ENCODE measurements at places on chromosomes 5 and 9.

- no peak for DNase-seq
Measured at GRCh38 chr5:175743676-175744210, 85.9 kb downstream of the HRH2 start.

DNA sequence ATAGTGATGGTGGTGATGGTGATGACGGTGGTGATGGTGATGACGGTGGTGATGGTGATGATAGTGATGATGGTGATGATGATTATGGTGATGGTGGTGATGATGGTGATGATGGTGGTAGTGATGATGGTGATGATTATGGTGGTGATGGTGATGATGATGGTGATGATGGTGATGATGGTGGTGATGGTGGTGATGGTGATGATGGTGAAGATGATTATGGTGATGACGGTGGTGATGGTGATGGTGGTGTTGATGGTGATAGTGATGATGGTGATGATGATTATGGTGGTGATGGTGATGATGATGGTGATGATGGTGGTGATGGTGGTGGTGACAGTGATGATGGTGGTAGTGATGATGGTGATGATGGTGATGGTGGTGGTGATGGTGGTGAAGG lies 149.2 kb upstream of the IRX1 start:
- DNase-seq: no peak

DNA sequence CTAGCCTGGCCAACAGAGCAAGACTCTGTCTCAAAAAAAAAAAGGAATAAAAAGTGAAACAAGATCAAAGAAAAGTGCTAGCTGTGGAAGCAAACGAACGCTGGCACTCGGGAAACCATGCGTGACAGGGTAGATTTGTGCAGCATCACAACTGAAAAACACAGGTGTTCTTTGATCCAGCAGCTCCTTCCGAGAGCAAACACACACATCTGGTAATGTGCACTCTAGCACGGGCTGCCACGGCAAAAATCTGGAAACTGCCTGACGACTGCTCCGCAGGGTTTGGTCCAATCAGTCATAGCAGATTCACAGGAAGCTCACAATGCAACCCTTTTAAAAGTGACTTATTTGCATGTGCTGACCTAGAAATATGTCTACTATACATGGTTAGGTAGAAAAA lies 80.0 kb downstream of the SYK start:
- no peak for DNase-seq

DNA sequence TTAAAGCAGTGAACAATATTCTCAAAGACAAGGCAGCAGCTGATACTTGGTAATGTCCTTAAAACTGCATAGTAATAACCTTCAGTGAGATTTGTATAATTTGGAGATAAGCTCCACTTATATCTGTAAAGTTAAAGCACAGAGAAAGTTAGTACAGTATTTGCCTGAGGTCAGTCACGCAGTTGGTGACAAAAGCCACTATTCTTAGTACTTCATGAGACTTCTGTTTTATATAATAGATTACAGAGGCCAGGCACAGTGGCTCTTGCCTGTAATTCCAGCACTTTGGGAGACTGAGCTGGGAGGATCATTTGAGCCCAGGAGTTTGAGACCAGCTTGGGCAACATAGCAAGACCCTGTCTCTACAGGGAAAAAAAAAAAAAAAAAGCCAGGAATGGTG lies 266.4 kb upstream of the DMRT1 start:
- DNase-seq: no peak

GRCh38 chr9:15308511-15308910 lies 1.5 kb upstream of the TTC39B start:
- no peak for DNase-seq

- no peak for DNase-seq
Measured at GRCh38 chr9:68931821-68932220, 82.1 kb downstream of the PRKACG start.

DNA sequence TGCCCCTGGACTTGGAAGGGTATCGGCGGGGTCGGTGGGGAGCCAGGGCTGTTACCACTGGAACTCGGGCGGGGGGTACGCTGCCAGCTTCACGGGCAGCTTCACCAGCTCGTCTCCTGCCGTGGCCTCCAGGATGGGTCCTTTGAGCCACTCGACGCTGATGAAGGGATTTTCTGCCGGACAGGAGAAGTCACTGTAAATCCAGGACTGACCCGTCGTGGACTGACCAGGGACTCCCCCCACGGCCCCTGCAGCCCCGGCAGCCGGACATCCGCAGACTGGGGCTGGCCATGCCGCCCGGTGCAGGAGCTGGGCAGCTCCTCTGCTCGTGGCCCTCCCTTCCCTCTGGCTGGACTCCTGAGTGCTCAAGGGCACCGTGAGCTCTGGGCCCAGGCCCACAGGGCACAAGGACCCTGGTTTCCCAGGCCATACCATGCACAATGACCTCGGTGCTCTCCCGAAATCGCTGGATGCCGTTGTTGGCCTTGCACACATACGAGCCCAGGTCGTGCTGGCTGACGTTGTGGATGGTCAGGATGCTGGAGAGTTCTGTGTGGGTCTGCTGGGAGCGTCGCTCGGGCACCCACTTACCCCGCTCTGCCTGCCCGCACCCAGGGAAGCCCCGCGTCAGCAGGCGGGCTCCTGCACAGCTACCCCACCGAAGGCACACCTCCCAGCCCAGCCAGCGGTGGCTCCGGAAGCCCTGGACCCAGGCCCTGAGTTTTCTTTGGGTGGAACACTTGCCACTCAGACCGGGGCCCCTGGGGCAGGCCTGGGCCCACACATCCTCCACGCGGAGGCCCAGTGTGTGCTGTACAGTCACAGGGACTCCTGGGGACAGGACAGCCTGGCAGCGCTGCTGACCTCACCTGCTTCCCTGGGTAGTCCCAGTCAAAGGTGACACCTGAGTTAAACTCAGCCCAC lies 20.3 kb downstream of the FLT4 start:
- no peak for DNase-seq

DNA sequence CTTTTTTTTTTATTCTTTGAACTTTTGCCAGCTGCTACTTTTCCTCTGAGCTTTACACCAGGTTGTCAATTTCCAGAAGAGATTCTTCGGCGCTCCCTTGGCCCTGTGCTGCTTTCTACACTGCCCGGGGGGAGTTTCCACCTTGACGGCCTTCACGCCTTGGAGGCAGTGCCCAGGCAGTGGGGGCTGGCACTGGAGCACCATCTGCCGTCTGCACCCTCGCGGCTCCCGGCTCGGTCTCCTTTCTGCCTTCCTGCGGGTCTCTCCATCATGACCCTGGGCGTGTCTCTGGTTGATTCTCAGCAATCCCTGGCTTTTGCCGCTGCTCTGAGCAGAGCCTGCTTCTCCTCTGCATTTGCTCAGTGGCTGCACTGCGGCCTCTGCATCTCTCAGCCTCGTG lies 2.9 kb downstream of the SLC6A18 start:
- DNase-seq: no peak

- no peak for DNase-seq
Measured at GRCh38 chr9:19965336-19965735, 176.5 kb upstream of the SLC24A2 start.

- peak; percentile 12 for DNase-seq
Measured at GRCh38 chr5:152560512-152561137, 155.5 kb upstream of the NMUR2 start.

DNA sequence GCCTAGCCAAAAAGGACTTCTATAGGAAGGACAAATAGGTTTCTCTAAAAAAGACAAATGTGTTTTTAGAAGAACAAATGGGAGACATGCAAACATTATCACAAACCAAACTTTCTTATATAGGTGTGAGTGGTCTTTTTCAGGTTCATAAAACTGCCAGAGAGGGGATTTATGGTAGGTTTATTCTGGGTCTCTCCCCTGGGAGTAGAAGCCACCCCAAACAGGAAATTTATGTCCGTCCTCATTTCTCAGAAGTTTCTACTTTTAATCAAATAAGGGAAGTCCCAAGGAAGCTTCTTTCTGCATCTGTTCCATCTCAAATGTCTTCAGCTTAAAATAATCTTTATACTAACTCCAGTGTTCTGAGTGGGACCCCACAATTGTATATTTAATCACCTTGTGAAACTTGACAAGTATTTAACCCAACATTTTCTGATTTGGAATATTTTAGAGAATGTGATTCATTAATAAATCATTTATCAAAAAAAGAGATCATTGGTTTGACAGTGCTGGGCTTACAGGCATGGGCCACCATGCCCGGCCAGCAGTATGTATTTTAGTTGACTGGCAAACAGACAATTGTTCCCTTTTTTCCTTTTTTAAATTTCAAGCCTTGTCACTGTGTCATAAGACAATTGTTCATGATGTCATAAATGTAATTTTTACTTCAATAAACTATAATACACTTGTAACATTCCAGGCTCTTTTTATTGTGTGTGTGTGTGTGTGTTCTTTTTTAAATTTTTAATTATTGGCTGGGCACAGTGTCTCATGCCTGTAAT lies 44.6 kb upstream of the GLDC start:
- DNase-seq: no peak

- DNase-seq: peak; percentile 52
Measured at GRCh38 chr9:6054280-6055099, 39.1 kb upstream of the RANBP6 start.

DNA sequence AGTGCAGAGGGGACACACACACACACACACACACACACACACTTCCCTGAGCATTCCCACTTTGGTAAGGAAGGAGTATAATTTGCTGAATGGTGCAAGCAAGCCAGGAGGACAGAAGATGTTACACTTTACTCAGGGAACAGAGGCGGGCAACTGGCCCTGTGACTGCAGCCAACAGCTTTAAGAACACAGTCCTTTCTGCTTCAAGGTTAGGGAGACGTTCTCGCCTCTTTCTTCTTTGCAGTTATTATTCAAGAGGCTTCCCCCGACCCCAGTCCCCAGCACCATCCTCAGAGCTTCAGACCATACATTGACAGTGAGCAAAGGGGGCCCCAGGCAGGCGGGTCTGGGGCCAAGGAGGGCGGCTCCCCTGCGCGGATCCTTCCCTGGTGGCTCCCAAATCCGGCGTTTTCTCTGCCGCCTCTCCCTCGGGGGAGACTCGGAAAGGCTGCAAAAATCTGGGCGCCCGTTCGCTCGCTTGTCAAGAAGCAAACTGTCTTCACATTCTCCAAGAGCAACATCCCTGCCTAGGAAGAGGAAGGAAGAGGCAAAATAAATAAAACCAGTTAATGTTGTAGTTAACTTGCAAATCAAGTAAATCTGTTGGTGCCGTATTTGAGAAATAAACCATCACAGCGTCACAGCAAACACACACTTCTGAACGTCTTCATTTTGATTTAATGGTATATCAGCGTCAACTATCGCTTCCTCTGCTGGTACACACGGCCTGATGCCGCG lies 3.8 kb upstream of the LHX2 start:
- no peak for DNase-seq

- no peak for DNase-seq
Measured at GRCh38 chr5:95628933-95629332, 9.0 kb downstream of the GPR150 start.

- no peak for DNase-seq
Measured at GRCh38 chr9:129989740-129990139, 53.2 kb downstream of the FNBP1 start.

- DNase-seq: no peak
Measured at GRCh38 chr9:76516871-76517270, 57.9 kb downstream of the GCNT1 start.

DNA sequence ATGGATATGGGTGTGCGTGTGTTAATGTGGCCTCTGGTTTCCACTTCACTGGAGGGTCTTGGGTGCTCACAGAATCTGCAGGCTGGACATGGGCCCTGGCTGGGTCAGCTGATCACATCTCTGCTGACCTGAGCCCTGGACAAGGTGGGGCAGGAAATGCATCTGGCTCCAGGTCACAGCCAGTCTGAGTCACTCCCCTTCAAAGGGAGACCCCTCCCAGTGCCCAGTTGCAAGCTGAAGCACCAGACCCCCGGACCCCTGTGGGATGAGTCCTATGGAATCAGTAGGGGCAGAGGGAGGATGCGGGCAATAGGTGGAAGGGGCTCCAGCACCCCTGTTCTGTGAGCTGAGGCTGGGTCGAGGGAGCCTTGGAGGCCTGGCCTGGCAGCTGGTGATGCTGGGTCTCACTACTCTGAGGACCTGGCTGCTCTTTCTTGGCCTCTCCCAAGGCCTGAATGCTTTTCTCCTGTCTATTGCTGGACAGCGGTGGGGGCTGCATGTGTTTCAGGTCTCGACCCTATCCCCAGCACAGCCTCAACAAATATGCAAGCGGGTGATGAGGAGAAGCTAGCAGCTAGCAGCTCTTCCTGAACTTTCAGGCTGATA lies 54.5 kb downstream of the PHF2 start:
- DNase-seq: no peak

- DNase-seq: no peak
Measured at GRCh38 chr9:124766815-124767554, 4.1 kb downstream of the NR6A1 start.

DNA sequence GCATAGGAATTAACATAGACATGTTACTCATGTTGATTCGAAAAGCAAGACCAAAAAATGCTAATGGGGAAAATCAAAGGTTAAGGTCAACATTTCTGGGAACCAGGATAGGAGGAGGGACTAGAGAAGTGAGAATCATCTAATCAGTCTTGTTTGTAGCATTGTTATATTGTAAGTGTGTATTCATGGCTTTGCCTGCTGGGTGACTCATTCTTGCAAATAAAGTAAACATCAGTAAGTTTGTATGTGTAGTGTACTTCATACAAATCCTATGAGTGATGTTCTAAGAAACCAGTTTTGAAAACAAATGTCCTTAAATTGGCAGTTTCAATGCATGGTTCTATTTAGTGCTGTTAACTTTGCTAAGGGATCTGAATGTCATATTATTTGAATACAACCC lies 79.0 kb upstream of the TMEM252 start:
- no peak for DNase-seq

DNA sequence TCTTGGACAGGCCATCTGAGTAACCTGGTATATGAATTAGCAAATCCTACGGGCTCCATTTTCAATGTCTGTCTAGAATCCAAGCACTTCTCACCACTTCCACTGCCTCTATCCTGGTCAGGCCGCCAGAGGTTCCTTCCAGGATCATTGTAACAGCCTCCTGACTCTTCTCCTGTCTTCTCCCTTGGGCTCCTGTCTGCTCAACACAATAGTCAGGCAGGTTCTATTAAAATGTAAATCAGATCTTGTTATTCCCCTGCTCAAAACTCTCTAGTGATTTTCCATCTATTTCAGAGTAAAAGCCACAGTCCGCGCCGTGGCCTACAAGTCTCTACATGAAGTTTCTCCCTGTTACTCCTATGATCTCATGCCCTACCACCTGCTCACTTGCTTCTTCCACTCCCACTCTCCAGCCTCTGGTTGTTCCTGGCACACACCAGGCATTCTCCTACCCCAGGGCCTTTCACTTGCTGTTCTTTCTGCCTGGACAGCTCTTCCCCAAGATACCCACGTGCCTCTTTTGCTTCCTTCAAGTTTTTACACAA lies 21.7 kb downstream of the ZNF366 start:
- no peak for DNase-seq

- peak; percentile 35 for DNase-seq
Measured at GRCh38 chr5:177553671-177554429, 513 bp downstream of the FAM193B start.

- DNase-seq: no peak
Measured at GRCh38 chr5:167953151-167953798, 338.2 kb upstream of the WWC1 start.

DNA sequence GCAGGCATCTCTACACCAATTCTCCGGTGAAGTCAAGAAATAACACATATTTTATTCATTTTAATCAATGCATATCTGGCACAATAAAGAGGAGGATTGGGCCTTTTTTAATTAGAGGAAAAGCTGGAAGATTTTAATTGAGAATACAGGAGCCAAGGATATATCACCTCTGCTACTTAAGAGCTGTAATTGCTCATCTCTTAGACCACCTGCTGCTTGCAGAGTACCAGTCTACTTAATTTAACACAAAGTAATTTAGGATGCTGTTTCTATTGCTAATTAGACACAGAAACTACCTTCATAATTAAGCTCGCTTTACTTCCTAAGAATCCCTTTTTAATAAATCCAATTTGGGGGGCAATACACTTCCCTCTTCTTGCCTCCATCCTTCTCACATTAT lies 326.9 kb downstream of the TENT4A start:
- no peak for DNase-seq

GRCh38 chr9:15158064-15158463 lies 149.0 kb downstream of the TTC39B start:
- no peak for DNase-seq

Measured in activated CD4-positive, alpha-beta T cell treated with anti-CD3 and anti-CD28 coated beads, Interleukin-2, amount 50 U/mL, for 1 hour (primary cell).